Fibroblast of lung (primary cell): ENCODE measurements at places on chromosomes 12 and 14. TPM values are rescaled to one million over a fixed set of nuclear protein-coding genes. Genes with fewer than 3 reads are reported as not detected.
A peak's percentile ranks its signal among the peaks of the same experiment; 100 is the strongest.

- no peak for DNase-seq
These were observed 101.6 kb upstream of the PLXNC1 start for GRCh38 chr12:94046626-94047410.

- peak; percentile 61 for DNase-seq
These were observed 28.7 kb upstream of the P2RX4 start for GRCh38 chr12:121181181-121181580.

DNA sequence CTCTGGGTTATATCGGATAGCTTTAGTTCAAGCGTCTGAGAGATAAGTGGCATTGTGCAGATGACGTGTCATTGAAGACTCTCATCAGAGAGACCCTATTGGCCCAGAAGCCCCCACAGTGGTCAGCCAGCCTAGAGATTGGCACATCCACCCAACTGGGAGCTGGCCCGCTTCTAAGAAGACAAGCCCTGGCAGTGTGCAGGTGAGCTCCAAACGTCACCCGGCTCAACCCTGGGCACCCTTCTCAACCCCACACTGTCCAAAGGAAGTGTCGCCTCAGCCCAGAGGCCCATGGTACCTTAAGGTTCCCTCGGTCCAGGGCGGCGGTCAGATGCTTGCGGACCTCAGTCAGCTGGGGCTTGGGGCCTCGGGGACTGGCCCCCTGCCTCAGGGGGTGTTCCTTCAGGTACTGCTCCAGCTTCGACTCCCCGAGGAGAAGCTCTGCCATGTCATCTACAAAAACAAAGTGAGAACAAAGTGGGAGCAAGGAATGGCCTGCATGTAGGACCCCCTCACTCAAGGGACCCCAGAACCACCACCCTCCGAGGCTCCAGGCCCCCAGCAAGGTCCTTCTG is 30.3 kb downstream of the TTC7B start:
- DNase-seq: no peak

- no peak for DNase-seq
These were observed 24.1 kb downstream of the DUSP16 start for GRCh38 chr12:12538535-12538934.

- peak; percentile 69 for DNase-seq
These were observed 21.9 kb upstream of the ZFP36L1 start for GRCh38 chr14:68814539-68815297.

DNA sequence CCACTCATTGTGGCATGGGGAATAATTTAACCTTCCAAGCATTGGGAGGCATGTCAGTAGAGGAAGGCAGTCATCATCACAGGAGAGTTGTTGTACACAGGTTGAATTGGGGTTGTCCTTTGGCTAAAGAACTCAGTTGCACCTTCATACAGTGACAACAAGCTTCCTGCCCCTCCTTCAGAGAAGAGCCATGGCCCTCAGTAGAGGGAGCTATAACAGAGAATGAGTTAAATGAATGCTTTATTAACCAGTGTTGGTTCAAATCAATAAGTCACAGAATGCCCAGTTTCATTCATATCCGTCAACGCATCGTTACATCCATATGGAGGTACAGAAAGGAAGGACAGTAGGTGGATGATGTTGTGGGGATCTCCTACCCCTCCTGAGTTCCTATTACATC is 4.8 kb downstream of the IFNG-AS1 start:
- DNase-seq: no peak

GRCh38 chr14:61480704-61481285 is 159.4 kb downstream of the PRKCH start:
- no peak for DNase-seq

- DNase-seq: no peak
These were observed 7.1 kb downstream of the SETD1B start for GRCh38 chr12:121810833-121811433.

DNA sequence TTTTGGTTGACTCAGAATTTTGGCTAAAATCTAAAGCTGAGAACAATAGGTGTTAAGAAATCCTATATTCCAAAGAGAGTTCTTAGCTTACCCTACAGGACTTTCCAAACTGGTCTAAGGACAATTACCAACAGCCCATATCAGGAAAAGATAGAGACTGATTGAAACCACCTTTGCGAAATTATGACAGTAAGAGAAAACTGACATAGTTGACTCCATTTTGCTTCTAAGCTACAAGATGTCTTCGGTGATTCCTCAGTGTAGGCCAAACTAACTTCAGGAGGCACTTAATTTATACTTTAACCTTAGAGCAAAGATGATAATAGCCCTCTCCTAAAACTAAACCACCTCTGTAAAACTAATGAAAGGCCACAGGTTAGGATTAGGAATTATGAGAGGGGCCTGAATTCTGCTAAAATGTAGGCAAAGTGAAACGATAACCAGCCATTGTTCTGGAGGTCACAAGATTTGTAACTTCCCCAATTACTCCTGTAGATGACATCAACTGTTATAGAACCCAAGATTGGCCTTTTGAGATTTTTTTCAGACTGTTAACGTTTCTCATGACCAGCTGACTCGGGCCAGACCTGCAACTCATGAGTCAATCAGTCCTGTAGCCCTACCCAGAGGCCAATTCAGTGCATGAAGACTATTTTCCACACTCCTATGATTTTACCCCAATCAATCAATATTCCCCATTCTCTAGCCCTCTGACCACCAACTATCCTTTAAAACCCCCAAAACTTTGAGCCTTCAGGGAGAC is 43.0 kb downstream of the KLRG1 start:
- no peak for DNase-seq

DNA sequence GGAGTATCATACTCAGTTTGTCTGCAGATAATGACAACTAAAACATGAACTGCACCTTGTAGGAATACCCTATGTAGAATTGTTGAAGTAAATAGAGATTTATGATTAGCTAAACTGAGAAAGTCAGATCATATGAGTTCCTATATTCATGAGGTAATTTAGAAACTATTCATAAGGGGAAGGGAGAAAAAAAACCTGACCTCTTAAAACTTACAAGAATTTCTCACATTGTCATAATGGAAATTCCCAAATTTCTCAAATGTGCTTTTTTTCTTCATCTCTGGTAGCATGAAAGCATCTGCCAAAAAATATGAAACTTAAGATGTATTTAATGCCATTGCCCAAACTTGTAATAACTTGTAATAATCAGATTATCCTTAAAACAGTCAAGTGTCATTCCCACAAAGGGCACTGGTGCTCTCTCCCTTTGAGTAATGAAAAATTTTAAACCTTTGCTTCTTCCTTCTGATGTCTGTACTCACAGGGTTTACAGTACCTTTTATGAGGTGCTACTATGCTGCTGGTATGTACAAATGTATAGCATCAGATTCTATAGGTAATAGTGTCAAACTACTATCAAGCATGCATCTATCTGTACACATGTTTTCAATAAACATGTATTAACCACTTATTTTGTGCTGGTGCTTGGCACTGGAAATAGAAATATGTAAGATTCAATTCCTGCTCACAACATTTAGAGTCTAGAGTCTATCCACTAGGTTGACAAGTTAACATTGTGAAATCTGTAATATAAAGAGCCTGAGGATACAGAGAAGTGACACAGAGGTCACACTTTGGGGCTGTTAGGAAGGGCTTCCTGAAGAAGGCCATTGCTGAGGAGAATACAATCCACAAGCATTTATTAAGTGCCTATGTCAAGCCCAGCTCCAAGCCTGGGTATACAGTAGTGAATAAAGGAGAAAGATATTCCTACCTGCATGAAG is 17.4 kb upstream of the DRAM1 start:
- DNase-seq: no peak

GRCh38 chr12:13046964-13047363 is 2.8 kb downstream of the FAM234B start:
- DNase-seq: no peak

DNA sequence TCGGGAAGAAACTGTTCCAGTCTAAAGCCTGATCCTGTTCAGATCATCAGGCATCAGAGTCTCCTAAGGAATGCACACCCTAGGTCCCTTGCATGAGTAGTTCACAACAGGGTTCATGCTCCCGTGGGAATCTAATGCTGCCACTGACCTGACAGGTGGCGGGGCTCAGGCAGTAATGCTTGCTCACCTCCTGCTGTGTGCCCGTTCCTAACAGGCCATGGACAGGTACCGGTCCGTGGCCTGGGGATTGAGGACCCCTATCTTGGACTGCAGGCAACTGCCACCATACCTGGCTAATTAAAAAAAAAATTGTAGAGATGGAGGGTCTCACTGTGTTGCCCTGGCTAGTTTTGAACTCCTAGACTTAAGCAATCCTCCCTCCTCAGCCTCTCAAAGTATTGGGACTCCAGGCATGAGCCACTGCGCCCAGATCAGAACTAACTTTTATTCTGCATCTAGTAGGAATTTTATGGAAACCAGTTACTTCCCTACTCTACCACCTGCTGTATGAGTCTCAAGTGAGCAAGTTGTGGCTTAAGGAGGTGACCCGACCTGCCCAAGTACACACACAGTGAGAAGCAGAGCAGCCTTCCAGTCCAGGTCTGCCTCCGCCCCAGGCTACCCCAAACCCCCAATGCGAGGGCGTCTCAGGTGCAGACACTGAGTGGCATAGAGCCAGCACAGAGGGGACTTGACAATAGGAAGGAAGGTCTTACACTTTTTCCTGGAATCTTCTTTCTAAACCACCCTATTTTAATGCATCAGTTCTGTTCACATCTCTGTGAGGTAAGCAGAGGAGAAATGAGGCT is 2.5 kb upstream of the PAPLN start:
- no peak for DNase-seq

DNA sequence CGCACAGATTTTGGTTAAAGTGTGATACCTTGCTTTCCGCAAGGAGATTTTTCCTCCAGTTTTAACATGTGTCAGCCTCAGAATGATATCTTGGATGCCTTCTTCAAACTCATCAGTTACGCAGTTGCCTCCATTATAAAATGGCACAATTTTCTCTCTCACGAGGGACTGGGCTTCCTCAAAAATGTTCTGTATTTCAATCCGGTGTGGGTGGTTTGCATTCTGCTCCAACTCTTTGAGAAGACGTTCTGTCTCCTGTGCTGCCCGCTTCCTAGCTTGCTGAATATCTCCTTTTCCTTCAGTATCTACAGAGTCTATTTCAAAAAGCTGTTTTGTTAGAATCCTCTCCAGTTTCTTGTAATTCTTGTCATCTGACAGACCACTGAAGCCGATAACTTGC is 1.8 kb downstream of the BAG5 start:
- no peak for DNase-seq

- no peak for DNase-seq
These were observed 11.0 kb downstream of the PXMP2 start for GRCh38 chr12:132698341-132698740.

- DNase-seq: no peak
These were observed 10.4 kb downstream of the NGB start for GRCh38 chr14:77260631-77261030.

DNA sequence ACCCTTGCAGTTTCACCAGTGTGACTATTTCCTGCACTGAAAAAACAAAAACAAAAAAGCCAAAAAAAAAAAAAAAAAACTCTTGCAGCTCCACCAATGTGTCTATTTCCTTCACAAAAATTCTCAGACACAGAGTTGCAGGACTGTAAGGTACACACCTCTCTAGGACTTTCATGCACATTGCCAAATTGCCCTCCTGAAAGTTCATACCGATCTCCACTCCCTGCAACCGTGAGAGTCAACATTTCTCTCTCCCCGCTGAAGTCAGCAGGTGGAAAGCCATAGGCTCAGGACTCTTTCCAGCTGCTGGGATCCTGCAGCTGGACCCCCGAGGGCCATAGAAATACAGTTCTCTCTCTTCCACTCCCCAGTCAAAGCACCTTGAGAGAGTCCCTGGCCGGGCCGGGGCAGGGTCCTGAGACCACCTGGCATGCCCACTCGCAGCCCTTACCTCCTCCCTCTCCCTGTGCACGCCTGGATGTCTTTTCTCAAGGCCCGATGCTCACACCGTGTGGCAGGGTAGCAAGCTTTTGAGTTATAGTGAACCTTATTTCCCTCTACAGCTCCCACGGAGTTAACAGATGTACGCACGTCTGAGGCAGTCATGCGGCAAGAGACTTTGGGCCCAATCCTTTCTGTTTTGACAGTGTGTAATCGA is 23.6 kb downstream of the MMAB start:
- DNase-seq: no peak

The MDP1 gene
- 13.6 and 22.1 TPM in 2 replicates for total RNA-seq

The TAS2R14 gene
- 2.1 and 2.6 TPM in 2 replicates for total RNA-seq

The RILPL2 gene
- 3.1 and 4.5 TPM in 2 replicates for total RNA-seq

The CCDC177 gene
- not detected in 2 replicates for total RNA-seq

The ESPL1 gene
- total RNA-seq: 0.26 and 1.8 TPM in 2 replicates

The WSCD2 gene
- under 0.01 TPM in 1 of 2 replicates, not detected in the other for total RNA-seq

The NGB gene
- not detected in 2 replicates for total RNA-seq

The TRHDE gene
- 5.9 and 7.3 TPM in 2 replicates for total RNA-seq
